ENCODE measurements at places on chromosomes 6 and 20.

DNA sequence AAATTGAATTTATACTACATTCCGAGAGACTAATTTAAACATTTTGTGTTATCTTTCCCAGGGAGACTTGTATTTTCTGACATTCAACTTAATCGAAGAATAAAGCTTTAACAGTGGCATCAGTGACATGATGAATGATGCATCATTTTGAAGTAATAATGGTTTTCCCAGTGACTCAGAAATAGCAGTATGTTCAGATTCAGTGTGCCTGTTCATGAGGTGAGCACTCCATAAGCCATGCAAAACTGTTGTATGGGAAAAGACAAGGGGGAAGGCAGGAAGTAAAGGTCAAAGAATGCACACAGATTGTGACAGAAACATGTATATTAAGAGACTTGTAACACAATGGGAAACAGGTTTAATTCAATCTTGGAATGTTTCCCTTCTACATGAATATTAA lies 1348.2 kb upstream of the GJE1 start:
- no peak for DNase-seq

GRCh38 chr20:1876217-1876921 lies 18.8 kb upstream of the SIRPA start:
- no peak for DNase-seq

GRCh38 chr6:105601541-105602236 lies 198.8 kb upstream of the PREP start:
- no peak for DNase-seq

DNA sequence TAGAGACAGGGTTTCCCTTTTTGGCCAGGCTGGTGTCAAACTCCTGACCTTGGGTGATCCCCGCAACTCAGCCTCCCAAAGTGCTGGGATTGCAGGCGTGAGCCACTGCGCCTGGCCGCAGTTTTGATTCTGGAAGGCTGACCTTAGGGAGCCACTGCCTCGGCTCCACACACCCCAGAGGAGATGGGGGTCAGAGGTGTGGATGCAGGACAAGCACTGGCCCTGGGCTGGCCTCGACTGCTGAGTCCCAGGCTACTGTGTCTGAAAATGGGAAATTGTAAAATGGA lies 1.5 kb downstream of the ZBP1 start:
- no peak for DNase-seq

GRCh38 chr6:168908887-168909286 lies 344.8 kb downstream of the THBS2 start:
- DNase-seq, result no peak

- DNase-seq, result peak; percentile 28
These were observed 158.7 kb downstream of the TMEM200A start for GRCh38 chr6:130524552-130524951.

- DNase-seq, result no peak
These were observed 6.5 kb upstream of the GATA5 start for GRCh38 chr20:62482146-62482809.

DNA sequence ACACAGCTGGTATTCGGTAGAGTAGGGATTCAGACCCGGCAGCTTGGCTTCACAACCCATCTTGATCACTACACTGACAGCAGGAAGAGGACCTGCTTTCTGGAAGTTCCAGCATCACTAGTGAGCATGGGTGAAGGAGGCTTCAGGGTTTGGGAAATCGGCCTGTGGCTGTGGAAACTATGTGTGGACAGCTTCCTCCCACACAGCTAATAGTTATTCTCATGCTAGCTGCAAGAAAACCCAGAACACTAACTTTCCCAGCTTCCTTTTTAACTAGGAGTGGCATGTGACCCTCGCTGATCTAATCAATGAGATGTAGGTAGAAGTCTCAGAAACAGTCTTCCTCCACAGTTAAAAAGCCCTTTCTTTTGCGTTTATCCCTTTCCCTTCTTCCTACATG lies 36.3 kb upstream of the SIRPA start:
- DNase-seq, result no peak

- no peak for DNase-seq
These were observed 47.2 kb upstream of the TMEM244 start for GRCh38 chr6:129908356-129908755.

GRCh38 chr6:82111114-82111513 lies 136.4 kb downstream of the IBTK start:
- DNase-seq, result no peak

GRCh38 chr6:168438783-168439520 lies 2.0 kb upstream of the SMOC2 start:
- DNase-seq, result no peak

GRCh38 chr6:144364208-144364720 lies 79.1 kb downstream of the UTRN start:
- DNase-seq, result no peak

DNA sequence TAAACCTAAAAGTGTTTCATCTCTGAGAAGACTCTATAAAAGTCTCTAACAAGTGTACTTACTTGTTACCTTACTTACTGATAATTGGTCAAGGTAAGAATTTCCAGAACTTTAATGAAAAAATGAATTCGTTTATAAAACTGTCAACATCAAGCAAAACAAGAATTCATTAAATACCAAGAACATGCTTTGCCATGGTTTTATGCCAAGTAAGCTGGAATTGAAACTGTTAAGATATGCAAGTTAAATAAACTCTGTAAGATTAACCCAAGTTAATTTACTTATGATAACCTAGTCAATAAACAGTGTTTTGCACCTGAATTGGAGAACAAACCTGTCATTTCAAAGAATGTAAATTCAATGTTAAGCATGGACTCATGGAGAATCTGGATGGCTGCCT lies 17.1 kb upstream of the DEFB113 start:
- no peak for DNase-seq

GRCh38 chr6:35736982-35737412 lies at the start of gene ARMC12:
ARMC12 (plus strand) TSS chr6:35737032; CDS start chr6:35737109, 77 bp downstream.
- DNase-seq, result no peak

- no peak for DNase-seq
These were observed 26.7 kb downstream of the RALGAPB start for GRCh38 chr20:38499366-38499765.

GRCh38 chr6:122996794-122997505 lies 915 bp downstream of the CLVS2 start:
- DNase-seq, result no peak

- DNase-seq, result no peak
These were observed 69.6 kb downstream of the TFAP2C start for GRCh38 chr20:56698749-56699148.
